Pons (tissue), 1 donor: ENCODE measurements at places on chromosomes 2 and 18.

DNA sequence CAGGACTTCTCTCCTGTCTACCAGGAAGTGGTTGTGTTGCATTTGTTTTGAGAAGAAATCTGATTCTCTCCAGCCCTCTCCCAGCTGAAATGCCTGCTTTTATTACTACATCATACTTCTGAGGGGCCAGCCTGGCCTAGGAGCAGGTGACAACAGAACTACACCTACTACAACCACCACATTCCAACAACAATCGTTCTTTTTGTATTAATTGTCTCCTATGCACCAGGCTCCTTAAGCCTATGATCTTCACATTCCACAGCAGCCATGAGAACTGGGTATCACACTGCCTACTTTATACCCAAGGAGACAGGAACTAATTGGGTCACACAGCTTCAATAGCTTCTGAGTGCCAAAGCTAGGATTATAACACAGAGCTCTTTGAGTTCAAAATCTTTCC, 167.7 kb downstream of the TDRD15 start:
- DNase-seq, result no peak

- no peak for DNase-seq
Observed at GRCh38 chr2:227407591-227408151, 19.9 kb upstream of the SCYGR1 start.

GRCh38 chr2:209663139-209663538, 108.5 kb upstream of the UNC80 start:
- no peak for DNase-seq

- DNase-seq, result no peak
Observed at GRCh38 chr2:240997141-240997855, 1.1 kb upstream of the SNED1 start.

DNA sequence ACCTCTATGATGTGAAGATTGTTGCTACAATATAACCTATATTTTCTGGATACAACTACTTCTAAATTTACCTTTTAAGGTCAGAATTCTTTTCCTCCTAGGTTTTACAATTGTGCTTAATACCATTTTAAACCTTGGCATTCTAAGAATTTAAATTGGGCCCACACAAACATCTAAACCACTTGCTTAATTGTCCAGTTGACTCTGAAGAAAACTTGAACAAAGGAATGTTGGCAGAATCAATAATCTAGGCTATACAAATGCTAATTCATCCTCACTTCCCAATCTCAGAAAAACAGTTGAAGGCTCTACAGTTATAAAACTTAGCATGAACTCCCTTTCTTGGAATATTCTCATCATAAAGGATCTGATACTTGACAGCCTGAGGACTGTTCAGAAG, 84.3 kb downstream of the RPRM start:
- no peak for DNase-seq

GRCh38 chr2:23065210-23065609, 319.8 kb upstream of the KLHL29 start:
- no peak for DNase-seq

- peak; percentile 9 for DNase-seq
Observed at GRCh38 chr2:194182888-194183287, 1474.1 kb upstream of the SLC39A10 start.

GRCh38 chr2:172704072-172704936, 31.3 kb upstream of the RAPGEF4 start:
- DNase-seq, result peak; percentile 41

DNA sequence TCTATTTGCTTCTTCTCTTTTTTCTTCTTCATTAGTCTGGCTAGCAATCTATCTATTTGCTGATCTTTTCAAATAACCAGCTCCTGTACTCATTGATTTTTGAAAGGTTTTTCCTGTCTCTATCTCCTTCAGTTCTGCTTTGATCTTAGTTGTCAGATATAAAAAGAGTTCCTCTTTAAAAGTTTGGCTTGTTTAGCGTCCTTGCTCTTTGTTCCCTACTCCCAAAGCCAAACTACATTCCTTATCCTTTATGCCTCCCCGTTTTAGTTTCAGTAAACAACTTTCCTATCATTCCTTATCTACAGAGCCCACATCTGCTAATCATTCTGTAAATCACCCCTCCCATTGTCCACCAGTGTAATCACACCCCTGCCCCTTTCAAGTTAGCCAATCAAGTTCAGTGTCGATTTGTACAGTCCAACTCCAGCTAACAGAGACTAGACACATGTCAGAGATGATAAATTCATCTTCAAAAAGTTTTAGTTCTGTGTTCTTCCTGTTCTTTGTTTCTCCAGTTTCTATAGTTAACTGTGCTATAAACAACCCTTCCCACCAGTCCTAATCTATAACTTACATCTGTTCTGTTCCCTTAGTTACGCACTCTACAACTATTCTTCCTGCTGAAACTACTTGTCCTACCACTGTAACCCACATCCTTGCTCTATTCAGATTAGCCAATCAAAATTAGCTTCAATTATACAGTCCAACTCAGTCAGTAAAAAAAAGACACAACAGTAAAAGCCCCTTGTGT, 44.4 kb downstream of the TFPI start:
- DNase-seq, result no peak

DNA sequence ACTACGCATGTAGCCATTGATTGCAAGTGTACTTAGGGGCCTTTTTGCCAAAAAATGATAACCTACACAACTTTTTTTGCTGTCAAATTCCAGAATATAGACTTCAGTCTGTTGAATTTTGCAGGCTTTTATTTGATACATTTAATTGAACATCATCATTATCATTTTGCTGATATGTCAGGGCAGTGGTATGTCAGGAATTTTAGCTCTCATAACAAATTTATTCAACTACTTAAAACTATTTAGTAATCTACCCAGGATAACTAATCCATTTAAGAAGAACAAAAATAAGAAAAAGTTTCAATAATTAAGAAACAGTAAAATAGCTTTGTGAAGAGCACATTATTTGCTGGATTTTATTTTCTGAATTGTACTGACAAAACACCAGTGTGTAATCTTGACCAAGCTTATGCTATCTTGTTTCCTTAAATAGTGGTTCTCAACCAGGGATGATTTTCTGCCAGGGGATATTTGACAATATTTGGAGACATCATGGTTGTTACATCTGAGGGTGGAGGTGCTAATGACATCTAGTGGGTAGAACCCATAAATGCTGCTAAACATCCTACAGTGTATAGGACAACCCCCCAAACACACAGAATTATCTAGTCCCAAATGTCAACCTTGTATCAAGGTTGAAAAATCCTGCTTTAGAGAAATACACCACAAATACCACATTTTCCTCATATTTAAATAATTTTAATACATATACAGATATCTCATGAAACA, 12.1 kb upstream of the TTN start:
- DNase-seq, result no peak

DNA sequence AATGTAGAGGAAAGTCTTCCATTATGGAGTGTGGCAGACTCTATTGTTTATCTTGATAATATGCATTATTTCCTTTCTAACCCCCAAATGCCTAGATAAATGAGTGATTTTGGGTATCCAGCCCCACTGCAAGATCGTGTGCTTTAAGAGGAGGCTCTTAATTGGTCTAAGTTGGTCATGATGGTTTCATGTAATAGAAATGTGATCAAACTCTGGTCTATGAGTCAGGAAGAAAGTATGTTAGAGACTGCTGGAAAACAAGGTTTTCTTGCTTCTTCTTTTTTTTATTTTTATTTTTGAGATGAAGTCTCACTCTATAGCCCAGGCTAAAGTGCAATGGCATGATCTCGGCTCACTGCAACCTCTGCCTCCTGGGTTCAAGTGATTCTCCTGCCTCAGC, 344.5 kb upstream of the TNP1 start:
- no peak for DNase-seq

DNA sequence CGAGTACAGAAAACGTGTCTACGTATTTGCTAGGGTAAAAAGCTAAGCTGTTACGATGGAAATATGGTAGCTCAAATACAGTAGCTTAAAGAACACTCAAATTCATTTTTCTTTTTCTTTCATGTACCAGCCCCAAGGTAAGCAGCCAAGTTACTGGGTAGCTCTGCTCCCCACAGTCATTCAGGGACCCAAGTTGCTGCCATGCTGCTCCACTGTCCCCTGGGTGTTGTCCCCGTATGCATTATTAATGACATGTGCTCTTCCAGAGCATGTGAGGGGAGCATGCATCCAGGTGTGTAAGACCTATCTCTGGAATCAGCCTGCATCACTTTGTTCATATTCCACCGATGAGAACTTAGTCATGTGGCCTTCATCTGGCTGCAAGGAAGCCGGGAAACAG, 105.1 kb upstream of the SP3 start:
- no peak for DNase-seq

GRCh38 chr18:55830544-55830943, 242.6 kb upstream of the TCF4 start:
- DNase-seq, result no peak

DNA sequence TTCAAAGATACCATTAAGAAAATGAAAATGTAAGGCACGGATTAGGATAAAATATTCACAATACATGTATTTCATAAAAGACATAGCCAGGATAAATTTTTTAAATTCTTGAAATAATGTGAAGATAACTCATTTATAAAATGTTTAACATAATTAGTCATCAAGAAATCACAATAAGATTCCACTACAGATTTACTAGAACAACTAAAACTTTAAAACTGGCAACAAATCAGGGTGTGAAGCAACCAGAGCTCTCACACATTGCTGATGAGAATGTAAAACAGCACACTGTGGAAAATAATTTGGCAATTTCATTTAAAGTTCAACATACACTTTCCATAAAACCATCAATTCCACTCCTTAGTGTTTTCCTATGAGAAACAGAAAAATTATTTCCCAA, 89.6 kb upstream of the UBE2E3 start:
- DNase-seq, result no peak

DNA sequence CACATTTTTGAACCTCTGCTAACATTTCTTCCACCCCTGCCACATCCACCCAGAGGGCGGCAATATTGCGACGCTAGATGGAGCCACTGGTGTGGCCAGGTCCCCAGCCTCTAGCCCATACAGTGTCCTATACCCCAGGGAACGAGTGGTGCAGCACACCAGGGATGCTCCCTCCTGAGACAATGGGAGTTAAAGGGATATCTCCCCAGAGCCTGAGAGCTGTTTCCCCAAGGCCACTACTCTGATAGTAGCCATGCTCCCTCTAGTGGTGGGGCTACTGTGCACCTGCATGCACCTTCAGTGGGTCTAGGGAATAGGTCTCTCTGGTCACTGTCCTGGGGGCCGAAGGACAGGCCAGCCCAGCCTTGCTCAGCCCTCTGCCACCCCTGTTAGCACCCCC, 336.4 kb upstream of the FSHR start:
- no peak for DNase-seq

DNA sequence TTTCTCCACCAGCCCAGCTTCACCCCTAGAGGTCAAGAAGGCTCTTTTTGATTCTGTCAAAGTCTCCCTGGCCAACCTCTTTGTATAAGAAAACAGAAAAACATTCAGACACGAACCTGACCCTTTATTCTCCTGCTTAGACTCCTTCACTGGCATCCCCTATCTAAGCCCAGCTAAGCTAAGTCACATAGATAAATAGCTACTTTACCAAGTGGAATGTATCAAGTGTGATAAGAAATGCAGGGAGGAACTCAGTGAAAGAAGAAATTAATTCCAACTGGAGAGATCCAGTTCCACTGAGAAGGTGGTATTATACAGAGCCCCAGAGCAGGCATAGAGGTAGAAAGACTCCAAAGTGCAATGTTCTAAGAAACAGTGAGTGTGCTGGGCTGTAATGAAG, 489.5 kb downstream of the TNS1 start:
- no peak for DNase-seq

DNA sequence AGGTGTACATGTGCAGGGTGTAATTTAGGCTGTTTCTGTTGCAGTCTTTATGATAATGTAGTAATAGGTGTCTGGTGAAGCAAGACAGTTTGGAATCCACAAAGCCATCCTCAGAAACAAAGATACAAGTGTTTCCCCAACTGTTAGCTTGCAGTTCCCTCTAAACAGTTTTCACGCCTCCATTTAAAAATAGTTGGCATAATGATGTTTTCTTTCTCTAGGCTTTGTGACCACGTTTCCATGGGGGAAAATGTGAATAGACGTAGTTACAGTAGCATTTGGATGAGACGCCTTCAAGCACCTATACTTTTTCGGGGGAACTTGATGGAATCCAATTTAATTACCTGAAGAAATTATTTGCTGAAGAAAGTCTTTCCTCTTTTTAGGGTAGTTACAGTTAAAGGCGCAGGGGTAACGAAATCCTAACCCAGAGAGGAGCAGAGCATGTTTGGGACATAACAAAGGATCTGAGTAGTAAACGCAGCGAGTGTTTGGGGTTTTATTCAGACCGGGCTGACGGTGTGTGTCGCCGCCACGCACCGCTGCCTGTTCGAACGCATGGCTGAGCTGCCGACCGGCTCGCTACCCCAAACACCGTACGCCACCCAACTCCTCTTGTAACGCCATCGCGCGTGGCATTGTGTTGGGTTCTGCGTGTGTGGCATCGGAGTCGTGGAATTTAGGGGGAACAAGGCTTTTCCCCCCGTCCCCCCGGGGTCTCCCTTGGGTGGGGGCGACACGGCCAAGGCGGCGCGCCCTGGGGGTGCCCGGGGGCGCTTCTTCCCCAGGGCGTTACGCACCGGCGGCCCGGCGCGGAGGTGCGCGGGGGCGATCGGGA, 681 bp upstream of the NRP2 start:
- DNase-seq, result no peak

DNA sequence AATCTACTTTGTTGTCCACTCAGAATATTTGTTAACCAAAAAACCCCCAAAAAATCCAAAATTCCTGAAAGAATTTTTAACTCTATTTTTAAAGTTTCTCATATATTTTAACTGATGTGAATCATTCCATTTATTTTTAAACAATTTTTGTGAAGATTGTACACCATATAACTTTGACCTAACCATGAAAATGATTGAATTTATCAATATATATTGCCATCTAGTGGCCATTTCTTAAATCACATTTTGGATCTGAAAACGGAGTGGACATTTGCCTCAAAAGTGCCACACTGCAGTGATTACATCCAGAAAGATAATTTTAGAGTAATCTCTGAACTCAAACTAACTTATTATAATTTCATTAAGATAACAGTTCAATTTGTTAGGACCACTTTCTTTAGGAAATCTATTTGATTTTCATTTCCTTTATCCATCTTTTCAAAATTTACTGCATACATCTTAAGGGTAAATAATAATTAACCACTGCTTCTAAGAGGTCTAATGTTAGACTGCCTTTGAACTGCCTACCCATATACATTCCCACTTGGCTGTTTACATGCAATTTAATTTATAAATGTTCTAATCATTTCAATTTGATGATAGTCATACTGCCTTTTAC, 71.1 kb downstream of the DSC3 start:
- DNase-seq, result peak; percentile 40

DNA sequence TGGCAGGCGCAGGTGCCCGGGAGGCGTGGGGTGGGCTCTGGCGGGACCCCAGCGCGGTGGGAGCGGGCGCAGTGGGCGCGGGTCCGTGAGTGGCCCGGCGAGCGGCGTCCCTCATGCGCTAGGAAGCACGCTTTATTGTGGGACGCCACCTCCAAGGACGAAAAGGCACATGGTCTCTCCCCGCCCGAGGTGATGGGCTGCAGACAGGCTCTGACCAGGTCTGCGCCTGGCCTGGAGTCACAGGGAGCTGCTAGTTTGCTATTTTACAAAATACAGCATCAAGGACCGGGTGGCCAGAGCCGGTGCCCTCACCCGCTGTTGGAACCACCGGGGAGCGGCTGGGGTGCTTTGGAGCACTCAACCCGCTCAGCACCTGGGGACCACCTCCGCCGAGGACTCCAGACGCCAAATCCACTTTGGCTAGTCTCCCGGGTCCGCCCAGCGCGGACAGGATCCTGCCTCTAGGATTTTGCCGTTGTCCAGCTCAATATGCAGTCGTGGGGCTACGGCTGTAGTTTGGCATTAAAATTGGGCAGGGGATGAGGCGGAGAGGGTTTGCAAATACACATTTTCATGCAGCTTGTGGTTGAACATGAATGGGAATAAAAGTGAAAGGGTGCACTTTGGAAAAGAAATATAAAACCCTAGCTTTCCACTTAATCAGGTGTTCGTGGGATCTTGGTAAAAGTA, 65.4 kb downstream of the LRRFIP1 start:
- no peak for DNase-seq
